HL-60 (cell line): ENCODE measurements at places on chromosomes 12 and 14.
A peak's percentile ranks its signal among the peaks of the same experiment; 100 is the strongest.

DNA sequence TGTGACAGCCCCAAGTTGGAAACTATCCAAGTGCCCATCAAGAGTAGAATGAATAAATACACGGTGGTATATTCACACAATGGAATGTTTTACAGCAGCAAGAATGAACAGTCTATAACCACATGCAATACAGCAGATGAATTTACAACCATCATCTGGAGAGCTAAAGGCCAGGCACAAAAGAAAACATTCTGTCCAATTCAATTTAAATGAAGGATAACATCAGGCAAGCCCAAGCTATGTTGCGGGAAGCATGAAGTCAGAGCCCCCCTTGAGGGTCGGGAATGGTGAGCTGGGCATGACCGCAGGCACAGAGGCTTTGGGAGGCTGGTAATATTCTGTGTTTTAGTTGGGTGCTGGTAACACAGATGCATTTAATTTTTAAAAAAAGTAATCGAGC is 76.0 kb downstream of the SYNE3 start:
- no peak for DNase-seq

GRCh38 chr12:105294886-105295479 is 35.5 kb upstream of the C12orf75 start:
- no peak for DNase-seq

DNA sequence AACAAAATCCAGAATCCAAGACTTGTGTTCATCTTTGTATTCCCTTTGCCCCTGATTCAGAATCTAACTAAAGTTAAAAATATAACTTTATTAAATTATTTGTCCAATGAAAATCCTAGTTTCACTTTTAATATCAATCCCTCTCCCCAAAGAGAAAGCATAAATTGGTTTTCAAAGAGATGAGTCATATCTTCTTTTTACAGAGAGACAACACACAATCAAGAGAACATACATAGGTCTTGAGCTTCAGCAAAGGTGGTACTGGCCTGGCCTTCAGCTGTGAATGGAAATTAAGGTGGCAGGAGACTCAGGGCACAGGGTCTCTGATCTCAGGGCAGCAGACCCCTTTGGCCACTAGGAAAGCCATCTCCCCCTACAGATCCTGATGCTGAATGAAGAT is 4.3 kb upstream of the ASCL1 start:
- no peak for DNase-seq

GRCh38 chr12:124224535-124225110 is 70.3 kb upstream of the RFLNA start:
- no peak for DNase-seq

- no peak for DNase-seq
Measured at GRCh38 chr12:66014818-66015217, 115.7 kb downstream of the LLPH start.

GRCh38 chr12:122884091-122884826 is 11.7 kb downstream of the VPS37B start:
- no peak for DNase-seq

DNA sequence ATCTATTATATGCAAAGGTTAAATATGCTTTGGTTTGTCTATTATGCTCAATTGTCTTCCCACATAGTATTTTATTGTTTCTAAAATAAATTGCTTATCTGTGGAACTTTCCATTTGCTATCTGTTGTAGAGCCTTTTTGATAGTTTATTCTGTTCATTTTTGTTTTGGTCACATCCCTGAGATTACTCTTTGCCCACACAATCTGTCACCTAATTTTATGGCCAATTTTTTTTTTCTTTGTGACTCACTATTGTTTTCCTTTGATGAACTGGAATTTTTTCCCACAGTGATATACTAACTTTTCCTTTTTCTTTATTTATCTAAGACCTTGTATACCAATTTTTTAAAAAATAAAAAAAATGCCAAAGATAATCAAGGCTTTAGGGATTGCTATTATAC is 61.1 kb downstream of the RASSF9 start:
- no peak for DNase-seq

- no peak for DNase-seq
Measured at GRCh38 chr12:117499759-117500485, 138.5 kb upstream of the NOS1 start.

DNA sequence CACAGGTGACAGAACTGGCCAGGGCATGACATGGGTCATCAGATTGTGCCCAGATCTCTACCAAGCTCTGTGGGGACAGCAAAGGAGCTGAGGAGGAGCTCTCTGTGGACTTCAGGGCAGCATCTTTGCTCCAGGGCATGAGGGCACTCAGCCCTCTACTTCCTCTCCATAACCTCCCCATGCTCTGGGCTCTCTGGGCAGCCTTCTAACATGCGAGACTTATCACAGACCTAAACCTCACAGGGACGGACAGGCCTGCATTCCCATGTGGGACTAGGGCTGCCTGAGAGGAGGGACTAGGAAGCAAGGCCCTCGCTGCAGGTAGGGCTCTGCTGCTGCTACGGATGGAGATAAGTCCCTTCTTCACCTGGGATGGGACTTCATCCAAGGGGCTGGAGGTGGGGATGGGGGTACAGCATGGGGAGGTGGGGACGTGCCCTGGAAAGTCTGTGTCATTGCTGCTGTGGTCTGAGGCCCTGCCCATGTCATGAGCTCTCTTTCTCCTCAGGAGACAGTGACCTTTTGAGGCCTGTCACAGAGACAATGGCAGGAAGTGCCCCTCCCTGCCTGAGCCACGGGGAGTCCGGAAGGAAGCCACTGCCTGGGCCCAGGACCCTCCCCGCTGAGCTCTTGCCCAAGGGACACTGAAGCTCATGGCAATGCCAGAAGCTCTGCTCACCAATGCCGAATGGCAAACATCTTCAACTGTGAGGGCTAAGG is 44.1 kb downstream of the PITPNM2 start:
- peak; percentile 73 for DNase-seq

GRCh38 chr12:467591-467990 is 7.9 kb downstream of the B4GALNT3 start:
- DNase-seq = no peak

DNA sequence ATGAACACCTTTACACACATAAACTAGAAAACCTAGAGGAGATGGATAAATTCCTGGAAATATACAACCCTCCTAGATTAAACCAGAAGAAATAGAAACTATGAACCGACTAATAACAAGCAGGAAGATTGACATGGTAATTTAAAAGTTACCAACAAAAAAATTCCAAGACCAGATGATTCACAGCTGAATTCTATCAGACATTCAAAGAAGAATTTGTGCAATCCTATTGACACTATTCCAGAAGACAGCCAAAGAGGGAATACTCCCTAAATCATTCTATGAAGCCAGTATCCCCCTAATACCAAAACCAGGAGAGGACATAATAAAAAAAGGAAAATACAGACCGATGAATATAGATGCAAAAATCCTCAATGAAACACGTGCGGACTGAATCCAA is 102.6 kb upstream of the KRR1 start:
- DNase-seq = no peak

DNA sequence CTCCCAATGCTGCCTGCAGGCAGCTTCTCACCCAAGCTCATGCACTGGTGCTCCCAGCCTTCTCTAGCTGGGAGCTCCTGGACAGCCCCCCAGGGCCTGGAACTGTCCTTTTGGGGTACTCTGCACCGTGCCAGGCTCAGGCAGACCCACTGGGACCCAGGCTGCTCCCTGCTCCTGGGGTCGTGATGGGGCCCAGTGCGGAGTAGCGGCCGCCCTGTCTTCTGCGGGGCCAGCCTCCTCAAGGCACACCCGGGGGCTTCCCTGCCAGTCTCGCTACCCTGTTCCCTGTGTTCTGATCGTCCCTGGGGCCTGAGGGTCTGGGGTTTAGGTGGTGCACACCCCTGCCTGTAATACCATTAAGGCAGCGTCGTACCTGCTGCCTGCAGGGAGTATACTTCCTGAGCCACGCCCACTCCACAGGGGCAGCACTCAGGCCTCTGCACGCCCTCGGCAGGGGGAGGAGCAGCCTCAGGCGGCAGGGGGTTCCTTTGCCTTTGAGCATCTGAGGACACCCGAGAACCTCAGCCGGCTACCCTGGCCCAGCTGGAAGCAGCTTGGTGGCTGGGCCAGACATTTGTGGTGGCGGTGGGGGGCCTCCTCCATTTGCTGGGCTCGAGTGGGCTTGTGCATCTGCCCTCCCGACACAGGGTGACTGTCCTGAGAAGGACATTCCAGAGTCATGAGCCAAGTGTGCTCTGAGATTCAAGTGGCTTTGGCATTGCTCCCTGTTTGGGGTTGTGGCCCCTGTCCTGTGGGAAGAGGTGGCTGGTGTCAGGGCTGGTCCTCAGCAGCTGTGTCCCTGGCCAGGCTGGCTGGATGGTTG is 9.2 kb upstream of the CRIP2 start:
- no peak for DNase-seq

GRCh38 chr14:76109087-76109880 is 42.4 kb upstream of the GPATCH2L start:
- DNase-seq = no peak

DNA sequence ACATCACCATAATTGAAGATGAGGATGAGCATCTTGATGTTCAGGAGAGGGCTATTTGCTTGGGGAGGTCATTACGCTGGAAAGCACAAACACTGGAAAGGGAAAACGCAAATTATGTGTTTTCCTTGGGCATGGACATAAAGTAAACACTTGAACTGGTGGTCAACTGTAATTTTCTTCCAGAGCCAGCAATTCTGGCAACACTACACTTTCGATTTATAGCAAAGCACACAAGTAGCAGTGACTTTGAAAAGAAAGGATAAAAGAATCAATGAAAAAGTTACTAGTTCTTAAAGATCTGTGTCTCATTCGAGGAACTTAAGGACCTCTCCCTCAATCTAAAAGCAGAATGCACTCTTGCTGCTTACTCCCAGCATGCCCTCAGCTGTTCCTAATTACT is 2.2 kb downstream of the CLEC14A start:
- DNase-seq = no peak

GRCh38 chr14:100850841-100851585 is 25.1 kb downstream of the MEG3 start:
- DNase-seq = peak; percentile 78

GRCh38 chr12:99004799-99005466 is 359.8 kb downstream of the APAF1 start:
- no peak for DNase-seq

DNA sequence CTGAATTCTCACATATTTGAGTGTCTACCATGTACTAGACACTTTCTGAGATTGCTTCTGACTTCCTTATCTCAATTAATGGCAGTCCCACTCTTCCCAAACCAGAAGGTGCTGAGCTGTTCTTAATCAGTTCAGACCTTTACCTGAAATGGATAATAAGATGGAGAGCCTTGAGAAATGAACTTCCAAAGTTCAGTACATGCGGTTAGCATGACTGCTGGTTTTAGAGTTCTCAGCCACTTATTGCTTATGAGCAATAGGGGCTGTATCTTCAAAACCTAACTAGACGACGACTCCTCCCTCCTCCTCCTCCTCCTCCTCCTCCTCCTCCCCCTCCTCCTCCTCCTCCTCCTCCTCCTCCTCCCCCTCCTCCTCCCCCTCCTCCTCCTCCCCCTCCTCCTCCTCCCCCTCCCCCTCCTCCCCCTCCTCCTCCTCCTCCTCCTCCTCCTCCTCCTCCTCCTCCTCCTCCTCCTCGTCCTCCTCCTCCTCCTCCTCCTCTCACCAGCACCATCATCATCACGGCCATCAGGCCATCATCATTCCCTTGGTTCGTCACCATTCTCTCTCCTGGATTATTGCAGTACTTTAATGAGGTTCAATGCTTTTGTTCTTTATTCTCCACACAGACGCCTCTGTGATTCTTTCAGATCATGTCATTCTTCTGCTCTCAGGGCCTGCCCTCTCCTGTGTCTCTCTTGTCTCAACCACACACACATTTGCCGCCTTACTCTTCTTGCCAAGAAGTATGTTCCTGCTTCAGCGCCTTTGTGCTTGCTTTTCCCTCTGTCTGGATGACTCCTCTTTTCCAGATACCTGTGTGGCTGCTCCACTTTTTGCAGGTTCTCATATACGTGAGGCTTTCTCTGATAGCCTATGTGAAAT is 2.7 kb downstream of the PCNX1 start:
- no peak for DNase-seq

DNA sequence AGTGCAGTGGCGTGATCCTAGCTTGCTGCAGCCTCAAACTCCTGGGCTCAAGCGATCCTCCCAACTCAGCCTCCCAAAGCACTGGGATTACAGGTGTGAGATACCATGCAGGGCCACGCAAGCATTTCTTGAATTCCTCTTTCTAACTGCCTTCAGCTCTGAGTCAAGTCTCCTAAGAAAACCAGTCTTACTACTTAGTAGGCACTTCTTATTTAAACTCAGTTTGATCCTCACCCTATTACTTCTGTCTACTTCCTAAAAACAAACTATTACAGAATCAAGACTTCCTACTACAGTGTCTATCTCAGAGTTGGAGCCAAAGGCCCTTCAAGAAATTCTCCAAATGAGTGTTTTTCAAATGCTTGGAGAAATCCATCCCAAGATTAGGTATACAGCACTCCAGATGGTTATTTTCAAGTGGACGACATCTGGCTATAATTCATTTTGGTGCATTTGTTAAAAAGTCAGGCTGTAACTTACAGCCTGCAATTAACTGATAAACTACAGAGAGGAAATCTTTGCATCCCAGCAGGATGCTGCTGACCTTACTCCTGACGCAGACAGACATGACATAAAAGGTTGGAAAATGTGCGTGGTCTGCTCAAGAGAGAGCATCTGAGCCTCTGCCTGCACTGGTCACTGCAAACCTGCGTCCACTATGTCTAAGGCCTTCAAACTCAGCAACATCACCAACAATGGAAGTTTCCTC is 34.7 kb downstream of the SSH1 start:
- DNase-seq = no peak

GRCh38 chr12:76480796-76481195 is 78.8 kb downstream of the OSBPL8 start:
- peak; percentile 13 for DNase-seq

DNA sequence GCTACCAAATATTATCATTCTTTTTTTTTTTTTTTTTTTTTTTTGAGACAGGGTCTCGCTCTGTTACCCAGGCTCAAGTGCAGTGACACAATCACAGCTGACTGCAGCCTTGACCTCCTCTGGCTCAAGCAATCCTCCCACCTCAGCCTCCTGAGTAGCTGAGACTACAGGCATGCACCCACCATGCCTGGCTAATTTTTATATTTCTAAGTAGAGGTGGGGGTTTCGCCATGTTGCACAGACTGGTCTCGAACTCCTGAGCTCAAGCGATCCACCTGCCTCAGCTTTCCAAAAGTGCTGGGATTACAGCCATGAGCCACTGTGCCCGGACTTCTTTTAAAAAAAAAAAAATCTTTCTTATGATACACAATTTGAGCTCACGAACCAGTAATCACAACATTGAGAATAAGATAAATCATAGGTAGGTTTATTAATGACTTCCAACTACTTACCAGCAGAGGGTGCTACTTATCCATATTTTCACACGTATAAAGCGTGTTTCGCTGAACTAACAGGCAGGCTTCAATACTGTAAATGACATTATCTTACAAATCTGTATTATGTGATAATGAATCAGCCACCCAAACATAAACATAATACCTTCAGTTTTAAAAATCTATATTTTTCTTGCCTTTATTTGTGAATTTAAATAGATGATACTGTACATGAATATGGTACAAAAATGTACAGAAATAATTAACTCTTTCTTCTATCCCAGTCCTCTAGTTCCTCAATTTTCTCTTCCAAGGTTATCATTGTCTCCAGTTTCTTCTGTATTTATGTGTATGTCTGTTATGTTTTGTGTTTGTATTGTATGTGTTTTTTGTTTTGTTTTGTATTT is 42.5 kb upstream of the BCAT1 start:
- peak; percentile 36 for DNase-seq
